Osteoblast (primary cell): ENCODE measurements at places on chromosomes 2 and 18. TPM values are rescaled to one million over a fixed set of nuclear protein-coding genes. Genes with fewer than 3 reads are reported as not detected.
A peak's percentile ranks its signal among the peaks of the same experiment; 100 is the strongest.

DNA sequence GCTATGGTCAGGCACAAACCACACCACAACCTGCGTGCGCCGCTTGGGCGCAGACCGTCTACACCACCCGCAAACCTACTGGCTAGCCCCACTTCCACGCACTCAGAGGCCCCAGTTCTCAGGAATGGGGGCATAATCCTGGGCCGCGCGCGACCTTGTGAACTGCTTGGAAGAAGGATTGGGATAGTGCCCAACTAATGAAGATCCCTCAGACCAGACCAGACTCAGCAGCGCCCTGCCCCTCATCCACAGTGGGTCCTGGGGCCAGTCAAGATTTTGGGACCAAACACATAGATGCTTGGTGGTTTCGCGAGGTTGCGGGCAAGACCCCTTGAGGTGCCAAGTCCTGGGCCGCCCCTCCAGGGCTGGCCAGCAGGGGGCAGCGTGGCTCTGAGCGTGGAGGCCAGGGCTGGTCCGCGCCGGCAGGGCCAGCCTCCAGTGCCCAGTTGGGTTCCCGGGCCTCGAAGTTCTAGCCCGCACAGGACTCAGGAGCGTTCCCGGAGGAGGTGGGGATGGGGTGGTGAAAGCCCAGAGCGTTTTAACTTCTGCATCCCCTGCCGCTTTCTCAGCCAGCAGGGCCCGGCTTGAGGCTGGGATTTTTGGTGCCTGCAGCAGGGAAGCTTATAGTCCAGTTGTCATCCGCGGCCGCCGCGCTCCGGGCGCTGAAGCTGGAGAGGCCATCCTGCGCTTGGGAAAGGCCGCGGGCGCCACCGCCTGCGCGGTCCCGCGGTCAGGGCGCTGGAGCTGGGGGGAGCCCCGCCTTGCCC lies 8.3 kb downstream of the OSR1 start:
- peak; percentile 96 for DNase-seq

Gene THSD7B
- under 0.01 TPM in 2 replicates for total RNA-seq

DNA sequence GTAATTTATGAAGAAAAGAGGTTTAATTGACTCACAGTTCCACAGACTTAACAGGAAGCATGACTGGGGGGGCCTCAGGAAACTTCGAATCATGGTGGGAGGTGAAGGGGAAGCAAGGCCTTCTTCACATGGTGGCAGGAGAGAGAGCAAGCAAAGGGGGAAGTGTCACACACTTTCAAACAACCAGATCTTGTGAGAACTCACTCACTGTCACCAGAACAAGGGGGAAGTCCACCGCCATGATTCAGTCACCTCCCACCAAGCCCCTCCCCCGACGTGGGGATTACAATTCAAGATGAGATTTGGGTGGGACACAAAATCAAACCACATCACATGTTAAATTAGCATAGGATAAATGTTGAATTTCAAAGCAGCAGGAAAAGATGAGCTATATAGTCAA lies 56.2 kb downstream of the STRADB start:
- DNase-seq = no peak

DNA sequence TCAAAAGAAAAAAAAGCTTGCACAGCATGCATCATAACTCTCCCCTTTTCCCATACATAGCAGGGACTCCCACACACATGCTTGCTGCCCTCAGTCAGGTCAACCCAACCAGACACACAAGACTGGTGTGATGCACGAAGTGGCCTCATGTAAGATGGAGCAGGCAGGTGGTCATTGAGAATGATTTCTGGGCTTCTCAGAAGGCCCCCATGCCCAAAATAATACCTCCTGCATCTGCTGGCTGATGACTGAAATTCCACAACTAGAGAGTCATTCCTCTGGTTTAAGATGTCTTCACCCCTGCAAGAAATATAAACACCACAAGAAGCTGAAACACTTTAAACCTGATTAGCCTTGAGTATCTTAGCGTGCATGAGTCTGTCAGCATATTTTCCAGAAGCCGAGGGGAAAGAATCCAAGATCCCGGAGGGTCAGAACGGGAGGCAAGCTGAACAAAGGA lies 131.1 kb downstream of the AFF3 start:
- DNase-seq = peak; percentile 85

GRCh38 chr2:153133716-153134115 lies 344.8 kb downstream of the RPRM start:
- no peak for DNase-seq

DNA sequence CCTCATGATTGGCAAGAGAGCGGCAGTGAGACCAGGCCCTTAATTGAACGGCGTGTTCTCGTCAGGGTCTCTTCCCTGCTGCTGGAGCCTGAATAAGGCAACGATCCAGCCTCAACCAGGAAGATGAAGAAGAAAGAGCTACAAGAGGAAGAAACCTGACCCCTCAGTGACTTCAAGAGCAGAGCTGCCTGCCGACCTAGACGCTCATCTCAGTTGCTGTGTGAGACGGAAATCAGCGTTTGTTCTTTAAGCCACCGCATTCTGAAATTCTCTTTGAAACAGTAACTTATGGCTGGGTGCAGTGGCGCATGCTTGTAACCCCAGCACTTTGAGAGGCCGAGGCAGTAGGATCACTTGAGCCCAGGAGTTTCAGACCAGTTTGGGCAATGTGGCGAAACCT lies 29.6 kb upstream of the KCNG3 start:
- peak; percentile 53 for DNase-seq

Gene COBLL1
- total RNA-seq = 10.9 and 17.4 TPM in 2 replicates

GRCh38 chr2:128233790-128234395 lies 84.8 kb downstream of the HS6ST1 start:
- DNase-seq = no peak

- peak; percentile 94 for DNase-seq
These were observed 10.9 kb downstream of the ANKRD23 start for GRCh38 chr2:96832754-96833507.

DNA sequence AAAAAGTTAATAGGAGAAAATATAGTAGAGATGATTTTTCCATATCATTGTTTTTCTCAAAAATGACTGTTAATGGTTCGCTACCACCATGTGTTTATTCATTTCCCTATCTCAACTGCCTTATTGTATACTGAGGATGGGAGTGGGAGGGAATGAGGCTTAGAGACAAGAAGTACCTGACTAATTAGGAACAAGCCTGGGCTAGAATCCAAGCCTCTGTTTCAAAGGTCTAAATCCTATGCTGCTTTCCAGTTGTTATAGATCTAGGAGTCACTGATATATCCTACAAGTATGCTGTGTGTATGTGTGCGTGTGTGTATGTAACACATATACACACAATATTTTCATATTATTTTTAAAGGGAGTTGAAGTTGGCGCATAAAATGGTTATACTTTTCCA lies 465.9 kb downstream of the EPHA4 start:
- no peak for DNase-seq

Gene IL1R2
- 0.36 and 0.88 TPM in 2 replicates for total RNA-seq

Gene ALS2
- total RNA-seq = 38.9 and 39.1 TPM in 2 replicates

Gene DUSP2
- total RNA-seq = 2.7 and 3.3 TPM in 2 replicates

DNA sequence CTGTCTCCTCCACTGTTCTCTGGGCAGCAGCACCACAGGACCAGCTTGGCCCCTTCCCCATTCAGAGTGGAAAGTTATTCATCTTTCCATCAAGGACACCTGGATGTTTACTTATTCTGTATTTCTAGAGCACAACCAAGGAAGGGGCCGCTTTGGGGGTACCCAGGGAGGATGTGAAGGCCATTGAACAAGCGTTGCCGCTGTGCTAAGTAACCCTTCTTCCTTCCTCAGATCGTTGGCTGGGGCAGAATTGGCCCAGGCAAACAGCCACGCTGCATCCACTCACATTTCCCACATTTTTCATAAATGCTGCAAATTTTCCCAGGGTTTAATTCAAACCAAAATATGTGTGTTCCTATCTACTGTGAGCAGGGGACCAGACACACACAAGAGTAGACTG lies 76.2 kb upstream of the NPAS2 start:
- no peak for DNase-seq

GRCh38 chr2:134762508-134762907 lies 43.7 kb upstream of the TMEM163 start:
- DNase-seq = no peak

GRCh38 chr2:168118733-168119514 lies 128.5 kb downstream of the STK39 start:
- DNase-seq = no peak

Gene METAP1D
- 11.2 and 12.7 TPM in 2 replicates for total RNA-seq

Gene PDE11A
- total RNA-seq = under 0.01 and 0.36 TPM in 2 replicates

DNA sequence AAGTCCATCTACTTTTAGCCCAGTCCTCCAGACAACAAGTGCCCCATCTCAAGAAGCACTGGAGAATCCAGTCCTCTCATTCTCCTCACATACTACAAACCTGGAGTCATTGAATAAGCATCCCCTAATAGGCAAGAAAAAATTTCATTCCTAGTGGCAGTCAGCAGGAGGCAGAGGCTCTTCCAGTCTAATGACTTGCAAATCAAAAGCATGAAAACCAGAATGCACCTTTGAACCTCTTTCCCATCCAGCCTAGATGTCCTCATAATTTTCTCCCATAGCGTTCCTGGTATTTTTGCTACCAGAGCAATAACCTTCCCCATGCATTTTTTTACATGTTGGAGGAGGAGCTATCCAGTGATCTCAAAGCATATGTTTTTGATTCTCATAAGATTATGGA lies 252.6 kb downstream of the TTC32 start:
- no peak for DNase-seq

DNA sequence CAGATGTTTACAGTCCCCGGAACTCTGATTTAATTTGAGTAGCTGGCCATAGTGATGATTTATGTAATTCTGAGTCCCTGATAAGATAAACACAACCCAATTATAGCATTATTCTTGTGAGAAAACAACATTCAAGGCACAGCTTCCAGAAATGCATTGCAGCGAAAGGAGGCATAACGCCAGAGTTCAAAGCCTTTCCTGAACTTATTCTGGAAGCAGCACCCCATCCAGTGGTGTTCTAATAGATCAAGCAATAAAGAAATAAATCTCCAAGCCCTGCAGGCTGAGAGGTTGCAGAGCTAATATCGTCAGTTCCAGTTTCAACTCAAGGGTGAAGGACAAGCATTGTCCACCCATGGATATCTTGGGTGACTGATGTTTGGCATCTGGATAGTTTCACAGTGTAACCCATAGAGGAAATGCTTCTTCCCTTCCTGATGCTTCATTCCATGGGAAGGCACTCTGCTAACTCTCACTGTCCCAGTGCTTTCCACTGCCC lies 18.8 kb downstream of the CDH2 start:
- DNase-seq = no peak
